ENCODE measurements at places on chromosomes 7 and 10.

DNA sequence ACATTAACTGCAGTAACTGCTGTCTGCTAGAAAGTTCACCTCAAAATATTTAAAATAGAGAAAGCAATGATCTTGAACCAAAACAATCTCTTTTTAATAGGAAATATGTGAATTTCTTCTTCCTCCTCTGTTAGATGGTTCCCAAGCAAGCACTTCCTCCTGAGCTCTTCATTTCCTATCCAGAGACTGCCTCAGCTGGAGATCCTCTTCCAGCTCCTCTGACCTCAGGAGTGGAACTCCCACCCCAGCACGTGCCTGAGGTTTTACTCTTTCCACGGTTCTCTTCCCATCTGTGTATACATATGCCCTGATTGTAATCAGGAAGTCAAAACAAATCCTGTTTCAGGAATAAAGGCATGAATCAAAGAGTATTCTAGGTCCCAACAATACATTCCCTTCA is 5.6 kb downstream of the DENND11 start:
- no peak for DNase-seq

- peak; percentile 84 for DNase-seq
These were observed 52.6 kb upstream of the CAPZA2 start for GRCh38 chr7:116809636-116810266.

DNA sequence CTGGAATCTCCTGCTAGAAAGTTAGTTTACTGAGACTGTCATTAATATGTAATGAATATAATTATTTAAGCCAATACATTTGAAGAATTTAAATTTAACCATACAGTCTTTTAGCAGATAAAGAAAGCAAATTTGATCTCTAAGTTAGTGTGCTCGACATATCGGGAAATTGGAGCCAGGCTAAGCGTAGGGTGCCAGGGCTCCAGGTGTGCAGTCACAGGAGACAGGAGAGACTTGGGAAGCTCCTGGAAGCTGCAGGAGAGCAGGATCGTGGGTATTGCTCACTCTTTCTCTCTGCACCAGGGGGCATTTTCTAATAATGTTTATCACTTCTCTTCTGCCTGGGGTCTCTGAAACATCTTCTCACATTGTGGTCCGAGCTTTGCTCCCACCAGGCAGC is 342.0 kb upstream of the ANKRD30A start:
- DNase-seq = no peak

DNA sequence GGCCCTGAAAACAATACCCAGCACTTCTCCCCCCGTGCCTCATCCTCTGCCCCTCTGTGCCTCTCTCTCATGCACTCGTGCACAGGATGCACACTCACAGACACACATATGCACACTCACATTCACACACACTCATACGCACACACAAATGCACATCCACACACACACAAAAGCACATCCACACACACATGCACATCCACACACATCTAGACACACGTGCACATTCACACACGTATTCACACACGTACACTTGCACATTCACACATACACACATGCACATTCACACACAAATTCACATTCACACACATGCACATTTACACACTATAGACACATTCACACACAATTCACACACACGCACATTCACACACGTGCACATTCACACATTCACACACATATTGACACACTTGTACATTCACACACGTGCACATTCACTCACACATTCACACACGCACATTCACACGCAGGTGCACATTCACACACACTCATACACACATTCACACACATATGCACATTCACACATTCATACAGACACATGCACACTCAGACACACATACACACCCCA is 19.2 kb downstream of the SHH start:
- no peak for DNase-seq

All from MM.1S (cell line).